Vagina (tissue), 2 donors: ENCODE measurements at places on chromosomes 12 and 14.

- DNase-seq, result no peak
Measured at GRCh38 chr14:75141967-75142366, 15.1 kb upstream of the NEK9 start.

DNA sequence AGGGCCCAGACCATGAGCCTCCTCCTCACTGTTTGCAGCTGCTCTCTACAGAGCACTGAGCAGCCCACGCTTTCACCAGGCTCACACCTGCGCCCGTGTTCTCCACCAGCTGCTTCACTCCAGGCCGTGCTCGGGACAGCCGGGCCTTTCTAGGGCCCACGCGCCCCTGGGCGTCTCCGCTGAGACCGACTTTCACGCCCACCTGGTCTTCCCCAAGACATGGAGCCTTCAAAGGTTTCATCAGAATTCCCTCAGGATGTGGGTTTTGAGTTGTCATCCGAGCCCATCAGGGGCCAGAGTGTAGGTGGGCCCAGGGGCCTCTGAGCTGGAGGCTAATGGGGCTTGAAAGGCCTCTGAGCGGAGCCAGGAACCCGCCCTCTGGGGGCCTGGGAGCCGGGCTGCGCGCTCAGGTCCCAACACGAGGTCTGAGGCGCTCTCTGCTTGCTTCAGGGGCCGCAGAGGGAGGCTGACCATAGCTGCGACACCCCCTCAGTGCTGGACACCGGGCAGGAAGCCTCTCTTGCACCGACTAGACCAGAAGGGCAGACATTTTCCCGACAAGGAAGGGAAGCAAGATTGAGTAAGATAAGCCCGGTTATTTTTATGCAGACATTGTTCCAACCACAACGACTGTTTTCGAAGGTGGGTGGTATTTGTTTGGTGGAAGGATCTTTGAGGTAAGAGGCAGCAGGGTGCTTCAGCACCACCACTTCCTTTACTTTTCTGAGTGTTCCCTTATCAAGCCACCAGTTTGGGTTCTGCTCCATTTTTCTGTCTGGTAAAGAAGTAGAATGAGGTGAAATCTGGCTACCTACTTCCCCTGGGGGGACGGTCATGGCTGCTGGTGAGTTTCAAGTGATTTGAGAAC is 125.0 kb upstream of the FUT8 start:
- DNase-seq, result no peak

DNA sequence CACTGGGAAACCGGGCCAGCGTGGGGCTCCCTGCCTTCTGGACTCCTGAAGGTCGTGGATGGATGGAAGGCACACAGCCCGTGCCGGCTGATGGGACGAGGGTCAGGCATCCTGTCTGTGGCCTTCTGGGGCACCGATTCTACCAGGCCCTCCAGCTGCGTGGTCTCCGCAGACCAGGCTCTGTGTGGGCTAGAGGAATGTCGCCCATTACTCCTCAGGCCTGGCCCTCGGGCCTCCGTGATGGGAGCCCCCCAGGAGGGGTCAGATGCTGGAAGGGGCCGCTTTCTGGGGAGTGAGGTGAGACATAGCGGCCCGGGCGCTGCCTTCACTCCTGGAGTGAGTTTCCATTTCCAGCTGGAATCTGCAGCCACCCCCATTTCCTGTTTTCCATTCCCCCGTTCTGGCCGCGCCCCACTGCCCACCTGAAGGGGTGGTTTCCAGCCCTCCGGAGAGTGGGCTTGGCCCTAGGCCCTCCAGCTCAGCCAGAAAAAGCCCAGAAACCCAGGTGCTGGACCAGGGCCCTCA is 26.9 kb downstream of the HIP1R start:
- DNase-seq, result no peak

DNA sequence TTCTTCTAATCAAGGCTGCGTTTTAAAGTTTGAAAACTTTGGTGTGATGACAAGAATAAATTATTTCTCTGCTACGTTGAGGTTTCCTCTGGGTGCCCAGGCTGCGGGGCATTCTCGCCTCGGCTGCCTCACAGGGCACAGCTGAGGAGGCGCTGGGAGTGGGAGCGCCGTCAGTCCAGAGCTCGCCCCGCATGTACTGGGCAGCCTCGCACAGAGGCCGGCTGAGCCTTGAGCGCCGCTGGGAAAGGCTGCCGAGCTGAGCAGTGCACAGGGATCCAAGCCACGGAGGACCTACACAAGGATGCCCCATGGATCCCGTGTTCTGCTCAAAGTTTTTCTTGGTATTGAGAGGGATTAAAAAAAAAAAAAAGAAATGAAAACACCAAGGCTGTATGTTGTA is 11.6 kb downstream of the RFX4 start:
- DNase-seq, result no peak

- DNase-seq, result peak; percentile 77
Measured at GRCh38 chr12:127293507-127294310, 973.3 kb upstream of the TMEM132C start.

DNA sequence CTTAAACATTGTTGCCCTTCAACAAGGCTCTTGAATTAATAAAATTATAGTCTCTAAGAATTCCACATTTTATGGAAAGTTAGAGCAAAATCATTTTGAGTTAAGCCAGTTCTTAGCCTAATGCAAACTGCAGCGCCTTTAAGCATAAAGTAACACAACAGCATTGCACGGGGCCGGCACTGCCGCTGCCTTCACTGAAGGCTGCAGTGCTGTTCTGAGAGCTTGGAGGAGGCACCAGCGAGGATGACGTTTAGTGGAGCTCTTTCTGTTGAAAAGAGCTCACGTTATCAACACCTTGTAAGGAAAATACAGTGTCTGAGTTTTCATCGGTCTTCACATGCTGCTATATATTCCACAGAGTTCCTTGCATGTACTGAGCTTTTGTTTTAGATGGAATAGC is 38.3 kb upstream of the DYNC1H1 start:
- no peak for DNase-seq

DNA sequence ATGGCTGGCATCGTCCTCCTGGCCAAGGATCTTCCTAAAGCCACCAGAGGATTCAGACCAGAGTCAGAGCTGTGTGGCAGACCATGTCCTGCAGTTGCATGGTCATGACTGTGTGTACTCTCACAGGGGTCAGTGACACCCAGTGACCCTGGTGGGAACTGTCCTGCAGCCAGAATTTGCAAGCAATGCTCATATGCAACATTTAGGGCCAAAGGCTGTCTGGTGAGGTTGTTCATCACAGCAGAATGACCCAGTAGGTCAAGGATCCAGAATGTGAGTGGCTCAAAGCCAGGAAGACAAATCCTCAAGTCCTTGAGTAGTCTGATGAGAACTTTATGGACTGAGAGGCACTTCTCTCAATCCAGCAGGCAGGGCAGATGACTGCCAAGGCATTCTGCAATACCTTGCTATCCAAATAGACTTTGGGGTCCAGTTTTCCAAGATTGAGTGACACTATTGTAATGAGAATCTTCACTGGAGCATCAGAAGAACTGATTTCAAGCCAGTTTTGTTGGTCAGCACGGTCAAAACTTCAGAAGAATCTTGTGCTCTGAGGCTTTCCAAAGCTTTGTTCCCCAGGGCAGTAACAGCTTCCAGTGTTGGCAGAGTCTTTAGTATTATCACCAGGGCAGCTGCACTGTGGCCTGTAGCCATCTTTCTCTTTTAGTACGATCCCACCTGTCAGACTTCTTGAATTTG is 122.0 kb downstream of the PTCSC3 start:
- DNase-seq, result no peak

GRCh38 chr12:50932787-50933280 is 19.5 kb upstream of the HIGD1C start:
- DNase-seq, result no peak

DNA sequence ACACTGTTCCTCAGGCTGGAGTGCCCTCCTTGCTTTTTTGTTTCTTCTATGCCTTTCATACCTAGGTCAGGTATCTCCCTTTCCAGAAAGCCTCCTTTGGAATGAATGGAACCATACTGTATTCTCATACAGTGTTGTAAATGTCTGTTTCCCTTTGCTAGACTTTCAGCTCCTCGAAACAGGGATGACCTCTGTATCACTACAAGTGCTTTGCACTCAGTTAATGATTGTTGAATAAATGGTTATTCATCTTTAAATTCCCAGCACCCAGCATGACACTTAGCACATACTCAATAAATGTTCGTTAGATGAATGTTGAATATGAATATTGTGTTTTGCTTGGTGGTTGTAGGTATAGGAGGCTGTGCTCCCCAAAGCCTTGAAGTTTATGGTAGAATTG is 5.9 kb upstream of the TULP3 start:
- DNase-seq, result no peak

GRCh38 chr12:95944108-95944704 is 1.1 kb downstream of the AMDHD1 start:
- DNase-seq, result no peak

DNA sequence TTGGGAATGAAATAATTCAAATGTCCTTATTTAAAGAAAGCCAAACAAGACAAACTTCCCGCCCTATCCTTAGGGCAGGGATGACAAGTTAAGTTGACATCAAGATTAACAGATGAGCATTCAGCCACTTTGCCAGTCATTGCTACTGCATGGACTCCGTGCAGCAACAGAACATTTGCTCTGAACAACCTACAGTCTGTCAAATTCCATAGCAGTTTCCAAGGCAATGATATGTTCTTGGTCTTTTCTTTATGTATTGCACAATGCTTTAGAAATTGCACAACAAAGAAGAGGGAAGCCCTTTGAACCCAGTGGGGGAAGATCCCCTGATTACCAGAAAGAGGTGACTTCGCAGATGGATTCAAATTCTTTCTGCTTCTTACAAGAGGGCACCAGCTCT is 269.8 kb downstream of the BCAT1 start:
- DNase-seq, result no peak

DNA sequence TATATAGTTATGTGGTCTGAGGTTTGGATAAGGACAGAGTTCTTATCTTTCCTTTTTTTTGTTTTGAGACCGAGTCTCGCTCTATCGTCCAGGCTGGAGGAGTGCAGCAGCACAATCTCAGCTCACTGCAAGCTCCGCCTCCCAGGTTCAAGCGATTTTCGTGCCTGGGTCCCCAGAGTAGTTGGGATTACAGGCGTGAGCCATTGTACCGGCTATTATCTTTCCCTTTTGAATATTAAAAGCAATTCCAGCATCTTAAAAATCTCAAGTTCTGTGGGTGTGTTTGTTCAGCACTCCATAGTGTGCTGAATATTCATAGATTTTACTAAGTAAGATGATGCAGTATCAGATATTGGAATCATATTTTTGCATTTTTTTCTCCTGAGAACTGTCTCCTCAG is 404.4 kb upstream of the RGS6 start:
- DNase-seq, result no peak

DNA sequence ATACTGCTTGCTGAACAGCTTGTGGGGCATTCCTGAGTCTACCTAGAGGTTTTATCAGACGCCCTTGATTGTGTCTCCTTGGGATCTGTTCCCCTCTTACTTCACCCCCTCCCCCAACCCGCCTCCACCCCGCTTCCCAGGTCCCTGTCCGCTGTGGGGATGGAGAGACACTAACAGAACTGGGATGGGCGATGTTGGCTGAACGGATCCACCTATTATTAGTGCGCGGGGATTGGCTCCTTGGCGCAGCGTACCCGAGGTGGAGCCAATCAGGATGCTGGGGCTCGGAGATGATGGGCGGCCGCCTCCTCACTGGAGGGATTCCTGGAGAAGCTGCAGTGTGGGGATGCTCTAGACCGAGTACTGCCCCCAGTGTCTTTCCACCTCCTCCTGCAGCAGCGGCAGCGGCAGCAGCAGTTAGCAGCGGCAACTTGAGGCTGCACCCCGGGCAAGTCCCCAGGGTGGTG is at the start of gene SYT1:
TSS of gene SYT1 (plus strand) at position 372 of the 467 bp plus-strand sequence.
- DNase-seq, result peak; percentile 86

DNA sequence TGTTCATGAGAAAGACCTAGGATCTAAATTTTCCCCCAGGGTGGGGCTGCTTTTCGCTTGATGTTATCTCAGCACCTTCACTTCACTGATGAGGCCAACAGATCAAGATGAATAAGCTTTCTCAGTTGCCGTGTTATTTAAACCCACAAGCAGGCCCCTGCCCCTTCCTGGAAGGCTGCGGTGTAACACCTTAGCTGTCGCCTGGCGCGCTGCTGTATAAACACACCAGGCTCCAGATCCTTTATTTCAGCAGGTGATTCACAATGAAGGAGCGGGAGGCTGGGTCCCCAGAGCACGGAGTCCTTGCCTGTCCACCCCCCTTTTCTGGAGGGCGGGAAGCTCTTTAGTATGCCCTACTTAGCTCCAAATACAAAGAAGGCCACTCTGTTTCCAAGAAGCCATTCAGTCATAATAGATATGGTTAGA is 515.4 kb downstream of the FUT8 start:
- no peak for DNase-seq

DNA sequence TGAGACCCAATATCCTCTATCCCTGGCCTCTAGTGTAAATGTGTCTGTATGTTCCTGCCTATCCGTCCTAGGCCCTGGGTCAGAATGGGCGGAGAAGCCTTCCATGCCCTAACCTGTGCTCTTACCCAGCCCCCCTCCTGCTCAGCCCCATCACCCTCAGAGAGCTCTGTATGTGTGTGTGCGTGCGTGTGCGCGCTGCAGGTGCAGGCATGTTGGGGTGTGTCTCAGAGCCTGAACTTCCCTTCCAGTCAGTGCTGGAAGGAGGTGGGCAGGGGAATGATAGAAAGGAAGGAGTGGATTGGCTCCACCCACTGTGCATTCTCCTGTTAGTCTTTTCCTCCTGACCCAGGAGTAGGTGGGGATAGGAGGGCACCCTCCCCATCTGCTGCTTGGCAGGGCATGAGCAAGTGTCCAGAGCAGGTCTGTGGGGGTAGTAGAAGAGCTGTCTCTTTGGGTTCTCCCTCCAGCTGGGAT is 7.2 kb downstream of the NAB2 start:
- DNase-seq, result peak; percentile 89

DNA sequence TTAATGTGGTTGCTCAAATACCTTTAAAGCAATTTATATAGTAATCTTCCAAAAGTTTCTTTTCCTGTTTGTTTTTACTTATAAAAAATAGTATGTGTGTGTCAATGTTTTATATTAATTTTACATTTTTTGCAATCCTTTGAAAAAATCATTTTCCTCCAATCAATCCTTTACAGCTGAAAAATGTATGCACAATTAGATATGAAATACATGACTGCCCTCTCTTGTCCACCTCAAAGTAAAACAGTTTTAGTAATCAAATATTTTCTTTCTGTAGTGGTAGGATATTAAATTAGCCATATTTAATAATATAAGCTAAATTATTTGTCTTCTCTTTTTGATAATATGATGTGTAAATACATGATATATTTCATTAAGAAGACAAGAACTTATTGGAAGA is 269.9 kb downstream of the ADAMTS20 start:
- DNase-seq, result no peak

DNA sequence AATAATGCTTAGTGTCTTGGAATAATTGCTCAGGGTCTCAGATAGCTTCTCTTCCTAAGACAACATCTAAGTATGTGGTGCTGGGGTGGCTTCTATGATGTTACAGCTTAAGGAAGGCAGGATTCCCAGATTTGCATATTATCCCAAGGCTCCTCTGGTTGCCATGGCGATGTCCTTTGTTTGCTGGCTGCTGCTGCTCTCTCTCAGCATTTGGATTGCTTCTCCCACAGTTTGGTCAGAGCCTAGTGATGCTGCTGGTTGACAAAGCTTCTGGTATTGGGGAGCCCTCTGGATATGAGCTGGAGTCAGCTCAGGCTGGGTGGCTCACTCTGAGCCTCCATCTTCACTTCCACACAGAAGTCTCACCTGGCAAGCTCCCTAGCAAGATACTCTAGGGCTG is 56.4 kb upstream of the FBXO33 start:
- DNase-seq, result no peak
